ENCODE measurements at places on chromosomes 11 and 22.
A peak's percentile ranks its signal among the peaks of the same experiment; 100 is the strongest.

GRCh38 chr11:8080069-8080670 lies 841 bp upstream of the TUB start:
- no peak for DNase-seq

GRCh38 chr11:118321386-118322082 lies 17.0 kb downstream of the CD3E start:
- no peak for DNase-seq

DNA sequence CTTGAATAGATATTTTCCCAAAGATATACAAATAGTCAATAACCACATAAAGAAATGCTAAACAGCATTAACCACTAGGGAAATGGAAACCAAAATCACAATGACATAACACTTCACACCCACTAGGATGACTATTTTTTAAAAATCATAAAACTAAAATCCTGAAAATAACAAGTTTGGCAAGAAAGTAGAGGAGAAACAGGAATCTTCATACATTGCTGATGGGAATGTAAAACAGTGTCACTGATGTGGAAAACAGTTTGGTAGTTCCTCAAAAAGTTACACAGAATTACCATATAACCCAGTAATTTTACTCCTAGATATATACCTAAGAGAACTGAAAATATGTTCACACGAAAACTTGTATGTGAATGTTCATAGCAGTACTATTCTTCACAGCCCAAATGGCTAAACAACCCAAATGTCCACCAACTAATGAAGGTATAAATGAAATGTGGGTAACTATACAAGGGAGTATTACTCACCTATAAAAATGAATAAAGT lies 12.5 kb downstream of the PICALM start:
- no peak for DNase-seq

DNA sequence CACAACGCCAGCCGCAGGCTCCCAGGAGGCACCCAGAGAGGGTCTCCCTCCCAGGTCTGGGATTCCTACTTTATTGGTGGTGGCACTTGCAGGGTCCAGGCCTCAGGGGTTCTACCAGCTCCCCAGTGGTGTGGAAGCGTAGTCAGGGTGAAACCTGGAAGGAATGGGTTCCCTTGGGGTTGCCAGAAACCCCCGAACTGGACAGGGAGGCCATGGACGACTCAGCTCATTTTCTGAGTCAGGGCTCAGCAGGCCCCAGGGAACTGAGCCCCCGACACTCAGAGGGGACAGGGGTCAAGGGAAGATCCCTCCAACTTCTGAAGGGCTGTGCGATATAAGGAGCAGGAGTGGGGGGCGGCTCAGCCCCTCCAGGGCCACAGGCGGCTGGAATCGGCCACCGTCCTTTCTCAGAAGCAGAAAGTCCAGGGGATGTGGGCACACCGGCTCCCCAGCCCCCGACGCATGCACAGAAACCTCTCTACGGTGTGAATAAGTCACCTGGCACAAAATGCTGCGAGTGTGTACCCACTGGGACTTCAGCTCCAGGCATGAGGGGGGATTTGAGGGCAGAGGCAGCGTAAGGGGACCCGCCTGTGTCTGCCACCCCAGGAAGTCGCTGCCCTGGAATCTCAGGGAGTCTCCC lies 25.1 kb downstream of the MRGPRG start:
- DNase-seq, result no peak

GRCh38 chr11:68962527-68963250 lies 18.1 kb downstream of the MRGPRD start:
- peak; percentile 40 for DNase-seq

DNA sequence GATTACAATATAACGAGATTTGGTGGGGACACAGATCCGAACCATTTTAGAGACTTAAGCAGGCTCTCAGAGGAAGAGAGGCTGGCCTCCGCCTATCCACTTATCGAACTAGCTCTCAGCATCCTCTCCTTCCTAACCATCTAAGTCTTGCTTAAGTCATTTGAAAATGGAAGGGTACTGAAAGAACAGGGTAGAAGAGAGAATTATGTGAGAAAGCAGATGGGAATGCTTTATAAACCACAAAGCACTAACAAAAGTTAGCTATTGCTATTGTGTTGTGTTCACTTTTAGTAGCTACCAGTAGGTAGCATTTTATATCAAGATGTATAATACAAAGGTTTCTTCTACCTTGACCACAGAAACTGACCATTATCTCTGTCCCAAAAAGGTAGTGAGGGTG lies 153.4 kb upstream of the CADM1 start:
- no peak for DNase-seq

- no peak for DNase-seq
Observed at GRCh38 chr22:43319661-43320486, 23.3 kb downstream of the SCUBE1 start.

- no peak for DNase-seq
Observed at GRCh38 chr11:25734591-25735211, 597.2 kb upstream of the ANO3 start.

- no peak for DNase-seq
Observed at GRCh38 chr11:66150725-66151124, 80.7 kb downstream of the PACS1 start.

DNA sequence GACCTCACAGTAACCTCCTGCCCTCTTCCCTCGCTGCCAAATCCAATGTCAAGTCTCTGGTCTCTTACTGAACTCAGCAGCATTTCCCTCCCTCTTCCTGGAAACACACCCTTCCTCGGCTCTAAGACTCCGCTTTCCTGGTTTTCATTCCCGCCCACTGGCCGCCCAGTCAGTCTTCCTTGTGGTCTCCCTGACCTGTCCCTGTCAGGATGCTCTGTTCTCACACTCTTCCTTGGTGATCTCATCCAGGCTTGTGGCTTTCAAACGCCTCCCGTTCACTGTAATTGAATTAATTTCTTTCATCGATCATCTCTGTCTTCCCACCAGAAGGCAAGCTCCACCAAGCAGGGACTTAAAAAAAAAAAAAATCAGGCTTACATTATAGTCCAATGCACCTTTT lies 33.5 kb downstream of the MYO18B start:
- no peak for DNase-seq

DNA sequence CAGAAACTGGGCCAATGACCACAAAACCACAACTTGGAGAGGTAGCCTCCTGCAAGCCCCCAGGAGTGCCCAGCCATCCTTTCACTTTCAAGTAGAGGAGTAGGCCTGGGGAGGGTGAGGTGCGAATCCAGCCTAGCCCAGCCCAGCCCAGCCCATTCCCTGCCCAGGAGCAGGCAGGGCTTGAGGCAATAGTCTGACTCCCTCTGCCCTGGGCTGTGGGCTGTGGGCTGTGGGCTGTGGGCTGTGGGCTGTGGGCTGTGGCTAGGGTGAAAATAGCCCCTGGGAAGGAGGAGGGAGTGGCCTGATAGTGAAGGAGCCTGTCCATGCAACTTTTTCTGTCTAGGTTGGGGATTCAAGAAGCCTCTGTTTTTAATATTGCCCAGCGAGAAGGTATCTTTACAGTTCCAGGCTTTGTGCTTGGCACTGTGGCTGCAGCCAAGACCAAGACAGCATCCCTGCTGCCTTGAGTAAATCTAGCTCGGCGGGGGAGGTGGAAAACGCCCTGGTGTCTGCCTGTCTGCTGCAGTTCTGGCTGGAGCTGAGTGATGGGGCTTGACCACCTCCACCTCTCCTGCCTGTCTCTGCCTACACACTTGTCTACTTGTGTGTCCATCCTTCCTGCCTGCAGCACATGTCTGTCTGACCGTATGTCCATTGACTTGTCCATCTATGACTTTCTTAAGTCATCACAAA lies 40.7 kb downstream of the LMO1 start:
- peak; percentile 49 for DNase-seq

- no peak for DNase-seq
Observed at GRCh38 chr22:29114392-29114791, 41.6 kb downstream of the KREMEN1 start.

DNA sequence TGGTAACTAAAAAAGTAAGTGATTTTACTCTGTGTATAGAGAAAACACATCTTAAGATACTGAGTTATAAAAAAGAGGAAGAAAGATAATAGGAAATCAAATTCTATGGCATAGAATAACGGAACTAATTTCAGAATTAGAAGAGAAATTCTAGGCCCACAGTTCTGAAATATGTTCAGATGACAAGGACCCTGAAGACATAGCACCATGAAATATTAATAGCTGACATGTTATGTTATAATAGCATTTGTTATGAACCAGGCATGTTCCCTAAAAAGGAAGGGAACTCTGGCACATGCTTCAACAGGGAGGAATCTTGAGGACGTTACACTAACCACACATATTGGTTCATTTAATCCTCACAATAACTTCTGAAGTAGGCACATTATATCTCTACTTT lies 32.7 kb downstream of the PRDM10 start:
- DNase-seq, result no peak

- no peak for DNase-seq
Observed at GRCh38 chr11:64649291-64649697, 58.3 kb downstream of the SLC22A12 start.

DNA sequence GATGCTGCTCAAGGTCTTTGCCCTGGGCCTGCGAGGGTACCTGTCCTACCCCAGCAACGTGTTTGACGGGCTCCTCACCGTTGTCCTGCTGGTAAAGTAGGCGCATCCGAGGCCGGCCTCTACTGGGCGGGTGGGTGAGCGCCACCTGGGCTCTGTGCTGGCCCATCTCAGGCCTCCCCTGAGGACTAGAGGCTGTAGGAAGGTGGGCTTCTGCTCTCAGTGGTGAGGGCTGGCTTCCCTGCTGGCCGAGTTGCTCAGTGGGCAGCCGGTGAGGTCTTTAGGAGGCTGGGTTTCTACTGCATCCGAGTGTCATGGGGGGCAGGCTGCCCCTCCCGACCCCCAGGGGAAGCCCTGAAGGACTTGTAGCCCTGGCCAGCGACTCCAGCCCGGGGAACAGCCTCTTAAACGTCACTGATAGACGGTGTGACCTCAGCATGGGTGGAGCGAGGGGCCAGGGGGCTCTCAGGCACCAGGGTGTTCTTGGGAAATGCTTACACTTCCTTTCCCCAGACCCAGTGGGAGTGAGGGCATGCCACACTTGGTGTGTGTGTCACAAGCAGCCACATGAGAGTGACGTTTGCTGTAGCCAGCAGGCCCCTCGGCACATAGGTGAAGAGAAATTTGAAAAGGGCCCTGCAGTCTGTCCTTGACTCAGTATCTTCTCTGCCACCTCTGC lies 30.3 kb downstream of the TPCN2 start:
- no peak for DNase-seq

DNA sequence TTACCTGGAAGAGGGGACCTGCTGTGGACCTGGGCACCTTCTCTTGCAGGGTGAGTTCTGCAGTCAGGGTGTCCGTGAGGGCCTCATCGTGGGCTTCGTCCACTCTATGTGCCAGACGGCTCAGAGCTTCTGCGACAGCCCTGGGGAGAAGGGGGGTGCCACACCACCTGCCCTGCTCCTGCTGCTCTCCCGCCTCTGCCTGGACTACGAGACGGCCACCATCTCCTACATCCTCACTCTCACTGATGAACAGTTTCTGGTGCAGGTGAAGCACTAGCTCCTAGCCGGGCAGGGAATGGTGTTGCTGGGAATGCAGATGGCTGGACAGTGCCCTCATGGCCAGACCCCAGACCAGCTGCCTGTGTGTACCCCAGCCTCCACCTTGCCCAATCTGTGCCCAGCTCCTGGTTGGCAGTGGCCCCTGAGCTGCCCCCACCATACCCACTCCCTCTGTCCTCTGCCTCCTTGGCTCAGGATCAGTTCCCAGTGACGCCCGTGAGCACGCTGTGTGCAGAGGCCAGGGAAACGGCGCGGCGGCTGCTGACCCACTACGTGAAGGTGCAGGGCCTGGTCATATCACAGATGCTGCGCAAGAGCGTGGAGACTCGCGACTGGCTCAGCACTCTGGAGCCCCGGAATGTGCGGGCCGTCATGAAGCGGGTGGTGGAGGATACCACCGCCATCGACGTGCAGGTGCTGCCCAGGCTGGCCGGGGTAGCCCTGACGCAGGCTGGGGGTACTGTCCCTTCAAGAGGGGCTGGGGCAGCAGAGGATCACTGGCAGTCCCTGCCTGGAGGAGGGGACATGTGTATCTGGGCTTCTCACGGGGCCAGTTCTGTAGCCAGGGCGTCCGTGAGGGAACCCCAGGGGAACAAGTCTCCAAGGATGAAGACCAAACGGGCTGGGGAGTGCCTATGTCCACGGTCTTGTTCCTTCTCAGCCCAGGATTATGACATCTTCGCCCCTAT lies 2.2 kb upstream of the TM7SF2 start:
- DNase-seq, result no peak

DNA sequence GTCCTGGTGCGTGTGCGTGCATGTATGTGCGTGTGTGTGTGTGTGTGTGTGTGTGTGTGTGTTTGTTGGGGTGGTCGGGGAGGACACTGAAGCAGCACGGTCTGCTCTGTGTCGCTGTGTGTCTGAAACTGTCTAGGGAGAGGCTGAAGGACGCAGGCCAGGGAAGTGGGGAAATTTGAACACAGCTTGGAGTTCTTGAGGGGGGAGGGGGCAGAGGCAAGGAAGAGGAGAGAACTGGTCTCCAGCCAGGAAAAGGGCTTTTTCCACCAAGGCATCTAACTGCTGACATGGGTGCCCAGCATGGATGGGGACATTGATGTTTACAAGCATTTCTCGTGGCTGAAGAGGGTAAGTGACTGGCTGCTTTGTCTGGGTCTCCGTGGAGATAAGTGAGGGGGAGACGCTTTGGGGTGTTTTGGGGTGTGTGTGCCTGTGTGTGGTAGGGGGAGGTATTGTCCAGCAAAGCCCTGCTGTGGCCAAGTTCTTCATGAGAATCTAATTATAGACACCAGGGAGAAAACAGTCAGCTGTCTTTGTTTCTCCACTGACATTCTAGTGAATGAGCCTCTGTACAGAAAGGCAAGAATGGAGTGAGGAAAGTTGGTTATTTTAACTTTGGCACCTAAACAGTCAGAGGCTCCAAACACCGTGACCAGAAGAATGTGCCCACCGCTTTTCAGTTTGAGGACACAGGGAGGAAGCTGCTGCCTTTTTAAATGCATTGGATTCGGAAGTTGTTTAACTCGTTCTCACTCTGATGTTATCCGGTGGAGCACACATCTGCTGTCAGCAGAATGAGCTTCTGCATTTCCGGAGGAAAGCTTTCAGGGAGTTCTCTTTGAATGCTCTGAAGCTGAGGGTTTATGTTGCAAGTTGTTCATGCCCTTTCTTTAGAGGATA lies 63.7 kb downstream of the PPFIBP2 start:
- DNase-seq, result no peak

DNA sequence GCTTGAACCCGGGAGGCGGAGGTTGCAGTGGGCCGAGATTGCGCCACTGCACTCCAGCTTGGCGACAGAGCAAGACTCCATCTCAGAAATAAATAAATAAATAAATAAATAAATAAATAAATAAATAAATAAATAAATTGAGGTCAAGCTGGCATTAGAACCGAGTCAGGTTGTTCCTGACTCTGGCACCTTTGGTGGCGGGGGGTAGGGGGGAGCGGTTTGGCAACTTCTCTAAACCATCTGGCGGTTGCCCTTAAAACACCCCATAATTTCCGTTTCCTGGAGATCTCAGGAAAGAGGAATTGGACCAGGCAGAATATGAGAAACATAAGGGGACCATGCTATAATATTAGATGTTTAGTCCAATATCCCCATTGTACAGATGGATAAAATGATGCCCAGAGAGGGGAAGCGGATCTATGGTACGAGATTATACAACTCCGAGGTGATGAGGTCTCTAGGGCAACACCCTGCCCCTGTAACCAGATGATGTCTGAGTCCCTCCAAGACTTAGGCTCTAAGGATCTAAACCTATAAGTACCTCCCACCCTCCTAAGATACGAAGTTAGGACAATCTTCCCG lies 785 bp downstream of the CLPB start:
- DNase-seq, result no peak
